ENCODE measurements at places on chromosomes 12 and 14. TPM values are rescaled to one million over a fixed set of nuclear protein-coding genes. Genes with fewer than 3 reads are reported as not detected.

DNA sequence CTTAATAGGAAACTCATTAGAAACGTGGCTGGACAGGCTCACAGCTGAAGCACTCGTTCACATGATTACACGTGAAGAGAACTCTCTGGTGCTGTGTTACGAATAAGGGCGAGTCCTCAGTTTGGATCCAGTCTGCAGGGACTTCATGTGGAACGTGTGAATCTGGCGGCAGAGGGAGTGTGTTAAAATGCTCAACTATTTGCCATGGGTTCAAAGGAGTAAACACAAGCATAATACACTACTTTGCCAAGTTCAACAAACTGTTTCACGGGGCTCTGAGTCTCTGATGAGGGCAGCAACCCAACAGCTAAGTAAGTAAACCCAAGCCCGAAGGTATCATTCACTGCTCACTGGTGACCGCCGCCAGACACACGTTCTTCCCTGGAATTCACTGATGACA lies 42.4 kb downstream of the NUAK1 start:
- DNase-seq: no peak

DNA sequence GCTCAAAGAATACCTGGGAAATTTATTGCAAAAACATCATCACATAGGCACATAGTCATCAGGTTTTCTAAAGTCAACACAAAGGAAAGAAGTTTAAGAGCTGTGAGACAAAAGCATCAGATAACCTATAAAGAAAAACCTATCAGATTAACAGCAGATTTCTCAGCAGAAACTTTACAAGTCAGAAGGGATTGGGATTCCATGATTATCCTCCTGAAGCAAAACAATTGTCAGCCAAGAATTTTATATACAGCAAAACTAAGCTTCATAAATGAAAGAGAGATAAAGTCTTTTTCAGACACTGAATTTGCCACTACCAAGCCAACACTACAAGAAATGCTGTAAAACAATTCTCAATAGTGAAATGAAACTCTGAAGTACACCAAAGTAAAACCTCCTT lies 28.8 kb upstream of the LGR5 start:
- no peak for DNase-seq

- DNase-seq: no peak
Measured at GRCh38 chr12:24993793-24994192, 44.9 kb upstream of the BCAT1 start.

- no peak for DNase-seq
Measured at GRCh38 chr14:96911499-96912149, 114.4 kb downstream of the VRK1 start.

- DNase-seq: no peak
Measured at GRCh38 chr12:72133497-72134055, 138.6 kb upstream of the TRHDE start.

DNA sequence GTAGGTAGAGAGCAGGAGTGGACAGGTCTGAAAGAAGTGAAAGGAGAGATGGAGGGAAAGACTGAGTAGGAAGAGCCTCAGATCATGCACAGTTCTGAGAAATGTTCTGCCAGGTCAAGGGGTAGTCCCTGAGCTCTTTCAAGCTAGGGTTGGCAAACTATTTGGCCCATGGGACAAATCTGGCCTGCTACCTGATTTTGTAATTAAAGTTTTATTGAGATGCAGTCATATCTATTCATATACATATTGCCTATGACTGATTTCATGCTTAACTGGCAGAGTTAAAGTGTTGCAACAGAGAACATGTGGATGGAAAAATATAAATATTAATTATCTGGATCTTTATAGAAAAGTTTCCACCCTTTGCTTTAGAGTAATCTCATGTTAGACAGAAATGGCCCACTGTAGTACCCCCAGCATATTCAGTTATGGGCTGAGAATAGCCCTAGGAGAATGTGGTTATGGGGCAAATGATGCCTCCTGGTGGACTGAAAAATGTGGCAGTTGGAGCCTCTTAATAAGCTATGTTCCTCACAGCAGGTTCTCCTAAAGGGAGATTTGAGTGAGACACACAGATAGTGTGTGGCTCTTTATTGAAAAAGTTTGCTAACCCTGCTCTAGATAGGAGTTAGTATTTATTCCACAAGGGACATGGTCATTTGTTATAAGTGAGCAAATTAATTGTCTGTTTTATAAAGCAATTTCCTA lies 476.9 kb downstream of the LRIG3 start:
- DNase-seq: no peak

DNA sequence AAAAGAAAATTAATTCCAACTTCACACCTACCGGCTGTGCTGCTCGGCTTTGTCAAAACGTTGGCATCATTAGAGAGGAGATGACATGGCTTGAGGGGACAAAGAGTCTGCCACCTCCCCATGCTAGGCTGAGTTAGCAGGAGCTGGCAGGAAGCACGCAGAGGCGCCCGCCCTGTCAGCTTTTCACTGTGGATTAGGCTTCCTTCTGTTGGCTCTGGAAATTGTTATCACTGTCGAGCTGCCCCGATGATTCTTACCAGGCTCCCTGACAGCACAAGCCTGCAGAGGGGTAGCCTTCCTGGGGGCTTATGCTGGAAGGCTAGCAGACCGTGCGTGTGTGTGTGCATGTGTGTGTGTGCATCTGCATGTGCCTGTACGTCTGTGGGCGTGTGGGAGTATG lies 490.9 kb upstream of the TBX3 start:
- no peak for DNase-seq

- no peak for DNase-seq
Measured at GRCh38 chr14:90905531-90905930, 89.3 kb upstream of the TTC7B start.

DNA sequence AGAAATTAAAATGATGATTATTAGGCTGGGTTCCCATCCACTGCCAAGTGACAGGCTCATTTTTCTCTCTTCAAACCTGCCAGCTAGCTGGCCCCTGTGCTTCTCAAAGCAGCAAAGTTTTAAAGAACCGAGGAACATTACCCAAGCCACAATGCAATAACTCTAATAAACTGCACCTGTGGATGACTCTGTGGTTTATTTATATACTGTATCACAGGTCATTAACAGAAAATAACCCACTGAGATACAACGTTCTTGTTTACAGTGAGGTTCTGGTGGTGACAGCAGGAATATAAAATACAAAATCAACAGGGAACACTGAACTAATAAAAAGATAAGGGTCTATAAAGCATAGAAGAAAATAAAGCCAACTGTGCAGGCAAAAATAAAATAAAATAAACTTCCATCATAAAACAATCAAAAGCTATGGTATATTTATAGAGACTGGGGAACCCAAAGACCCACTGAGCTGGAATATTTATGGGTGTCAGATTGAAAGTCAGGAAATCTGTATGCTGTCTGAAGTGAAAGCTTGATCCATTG lies 472.9 kb downstream of the NOVA1 start:
- no peak for DNase-seq

DNA sequence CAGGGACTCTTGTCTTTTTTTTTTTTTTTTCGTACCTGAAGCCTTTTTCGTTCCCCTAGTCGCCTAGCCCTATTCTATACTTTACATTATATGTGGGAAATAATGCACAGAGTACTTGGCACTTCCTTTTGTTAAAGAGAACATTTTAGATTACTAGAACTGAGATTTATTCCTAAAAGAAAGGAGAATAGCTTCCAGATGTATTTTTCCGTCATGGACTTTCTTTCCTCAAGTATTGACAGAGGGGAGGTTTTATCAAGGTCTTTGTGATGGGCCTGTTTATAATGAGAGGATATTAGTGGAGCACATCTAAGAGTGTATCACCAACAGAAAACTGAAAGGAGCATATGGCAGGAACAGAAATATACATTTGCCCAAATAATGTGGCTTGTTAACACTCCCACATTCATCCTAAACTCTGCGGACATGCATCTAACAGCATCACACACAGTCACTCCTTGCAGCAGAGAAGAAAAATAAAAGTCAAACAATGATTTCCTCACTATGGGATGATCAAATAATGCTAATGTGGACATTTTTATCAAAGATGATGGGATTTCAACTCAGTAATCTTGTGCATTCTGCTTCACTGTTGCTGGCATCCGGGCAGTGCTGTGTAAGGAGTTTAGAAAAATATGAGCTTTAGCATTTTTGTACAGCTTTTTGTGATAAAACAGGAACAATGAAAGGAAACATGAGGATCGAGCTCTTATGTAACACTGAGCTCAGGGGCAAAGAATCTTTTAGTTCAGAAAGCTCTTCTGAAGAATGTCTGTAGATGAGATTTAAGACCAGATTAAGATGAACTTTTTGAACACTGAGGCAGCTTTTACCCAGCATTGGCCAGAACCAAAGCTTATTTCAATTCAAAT lies 183.1 kb downstream of the EGLN3 start:
- no peak for DNase-seq

GRCh38 chr14:79708426-79709388 lies 502.6 kb downstream of the DIO2 start:
- DNase-seq: no peak

GRCh38 chr12:18580291-18580690 lies 157.5 kb downstream of the PLCZ1 start:
- no peak for DNase-seq

DNA sequence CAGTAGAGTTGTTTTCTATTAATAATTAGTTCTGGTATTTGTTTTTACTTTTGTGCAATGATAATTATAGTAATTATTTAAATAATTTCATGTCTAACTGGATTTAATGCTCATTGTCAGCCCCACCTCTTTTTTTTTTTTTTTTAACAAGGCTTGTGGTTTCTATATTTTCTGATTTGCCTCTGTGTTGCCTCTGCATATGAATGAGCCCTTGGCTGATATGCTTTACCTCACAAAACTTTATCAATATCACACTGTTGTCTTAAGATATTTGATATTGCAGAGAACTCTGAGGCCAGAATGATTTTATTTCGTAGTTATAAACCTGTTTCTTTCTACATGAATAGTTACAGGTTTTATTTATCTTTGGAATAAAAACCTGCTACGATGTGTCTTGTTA lies 116.2 kb upstream of the ATP2B1 start:
- DNase-seq: no peak

DNA sequence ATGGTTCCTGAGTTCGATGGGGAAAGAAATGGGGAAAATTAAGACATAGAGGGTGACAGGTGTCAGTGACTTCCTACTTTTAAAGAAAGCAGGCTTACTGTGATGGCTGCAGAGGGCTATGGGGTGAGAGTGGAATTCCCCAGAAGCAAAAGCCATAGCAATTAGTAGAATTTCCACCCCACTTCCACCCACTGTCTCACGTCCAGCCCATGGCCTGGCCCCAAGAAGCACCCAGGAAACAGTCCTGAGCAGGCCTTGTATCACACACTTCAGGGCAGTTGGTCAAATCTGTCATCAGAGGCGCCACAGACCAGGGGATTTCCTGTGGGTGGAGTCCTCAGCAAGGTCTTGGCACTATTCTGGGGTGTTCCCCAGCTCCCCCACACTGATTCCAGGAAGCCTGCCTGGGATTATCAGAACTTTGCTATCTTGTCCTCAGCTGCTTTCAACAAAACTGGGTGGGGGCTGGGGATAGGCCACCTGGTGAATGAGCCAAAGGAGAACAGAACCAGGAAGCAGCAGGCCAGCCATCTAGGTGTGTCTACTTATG lies 120.1 kb upstream of the CCND2 start:
- no peak for DNase-seq

- DNase-seq: no peak
Measured at GRCh38 chr12:110531741-110532333, 29.7 kb downstream of the RAD9B start.

DNA sequence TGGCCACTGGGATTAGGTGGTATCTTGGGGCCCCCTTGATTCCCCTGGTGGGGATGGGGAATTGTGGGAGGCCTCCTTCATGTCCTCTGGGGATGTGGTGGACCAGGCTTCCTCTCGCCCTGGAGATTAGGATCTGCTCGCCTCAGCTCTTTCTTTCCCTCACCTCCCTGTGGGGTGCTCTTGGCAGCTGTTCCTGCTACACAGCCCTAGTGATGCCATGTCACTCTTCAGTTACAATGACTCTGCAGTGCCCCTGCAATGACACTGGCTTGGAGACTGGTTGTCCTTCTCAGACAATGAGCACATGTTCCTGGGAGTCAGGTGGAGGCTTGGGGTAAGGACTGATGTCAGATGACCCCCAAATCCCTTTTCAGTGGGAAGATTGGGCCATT lies 83.9 kb downstream of the ADCK1 start:
- DNase-seq: no peak

DNA sequence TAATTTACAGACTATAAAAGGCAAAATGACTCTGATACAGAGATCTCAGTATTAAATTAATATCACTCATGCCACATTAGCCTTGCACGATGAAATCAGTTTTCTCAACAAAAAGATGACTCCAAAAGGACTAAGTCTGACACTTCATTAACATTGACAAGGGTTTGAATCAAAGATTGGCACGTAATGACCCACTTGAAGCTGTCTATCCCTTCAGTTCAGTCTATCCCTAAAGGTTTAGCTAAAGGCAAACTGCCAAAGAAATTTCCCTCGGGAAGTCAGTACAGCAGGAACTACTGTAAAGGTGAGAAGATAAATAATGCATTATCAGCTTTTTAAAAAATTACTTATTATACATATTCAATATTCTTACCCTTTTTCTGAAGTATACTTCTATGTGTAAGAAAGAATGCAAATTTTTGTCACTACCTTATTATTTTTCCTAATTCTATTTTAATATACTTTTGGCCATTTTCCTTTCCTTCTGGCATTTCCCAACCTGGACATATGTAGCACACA lies 127.1 kb downstream of the NELL2 start:
- no peak for DNase-seq

GRCh38 chr14:104031384-104031783 lies 54.1 kb upstream of the ASPG start:
- no peak for DNase-seq

DNA sequence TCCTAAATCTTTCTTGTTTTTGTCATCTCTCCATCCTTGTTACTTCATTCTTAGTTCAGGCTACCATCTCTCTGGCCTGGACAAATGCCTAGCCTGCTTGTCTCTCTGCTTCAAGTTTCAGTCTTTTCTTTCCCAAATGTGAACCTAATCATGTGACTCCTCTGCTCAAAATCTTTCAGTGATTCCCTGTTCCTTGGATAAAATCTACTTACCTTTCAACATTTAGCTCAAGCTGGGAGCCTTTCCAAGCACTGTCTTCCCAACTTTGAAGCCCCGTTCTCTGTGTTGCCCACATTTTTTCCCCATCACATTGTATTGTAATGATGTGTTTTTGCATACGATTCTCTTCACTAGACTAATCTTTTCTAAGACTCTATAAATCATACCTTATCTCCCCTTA lies 24.7 kb downstream of the SLC7A8 start:
- no peak for DNase-seq

Gene AICDA
- 0.39 TPM for polyA plus RNA-seq

Gene PIANP
- polyA plus RNA-seq: 0.23 TPM

Gene SRGAP1
- polyA plus RNA-seq: 0.82 TPM

Gene SP7
- 0.02 TPM for polyA plus RNA-seq

Gene WBP11
- 24.5 TPM for polyA plus RNA-seq

Gene LMNTD1
- polyA plus RNA-seq: 0.14 TPM

Gene ZNF385A
- polyA plus RNA-seq: 13.6 TPM

Gene GPRC5D
- 0.05 TPM for polyA plus RNA-seq

Gene PMEL
- 0.94 TPM for polyA plus RNA-seq

Gene INSM2
- 0.21 TPM for polyA plus RNA-seq

Gene GYS2
- polyA plus RNA-seq: 0.14 TPM

Gene ZBTB42
- 3.2 TPM for polyA plus RNA-seq

Gene RFLNA
- polyA plus RNA-seq: 0.59 TPM

Gene ISCU
- 248 TPM for polyA plus RNA-seq

Gene SMCO2
- polyA plus RNA-seq: 2.6 TPM

Gene CIROP
- polyA plus RNA-seq: 0.07 TPM

Gene CCDC196
- not detected for polyA plus RNA-seq

All from thymus (tissue), 14 donors.